ENCODE measurements at places on chromosomes 2 and 18.
A peak's percentile ranks its signal among the peaks of the same experiment; 100 is the strongest.

DNA sequence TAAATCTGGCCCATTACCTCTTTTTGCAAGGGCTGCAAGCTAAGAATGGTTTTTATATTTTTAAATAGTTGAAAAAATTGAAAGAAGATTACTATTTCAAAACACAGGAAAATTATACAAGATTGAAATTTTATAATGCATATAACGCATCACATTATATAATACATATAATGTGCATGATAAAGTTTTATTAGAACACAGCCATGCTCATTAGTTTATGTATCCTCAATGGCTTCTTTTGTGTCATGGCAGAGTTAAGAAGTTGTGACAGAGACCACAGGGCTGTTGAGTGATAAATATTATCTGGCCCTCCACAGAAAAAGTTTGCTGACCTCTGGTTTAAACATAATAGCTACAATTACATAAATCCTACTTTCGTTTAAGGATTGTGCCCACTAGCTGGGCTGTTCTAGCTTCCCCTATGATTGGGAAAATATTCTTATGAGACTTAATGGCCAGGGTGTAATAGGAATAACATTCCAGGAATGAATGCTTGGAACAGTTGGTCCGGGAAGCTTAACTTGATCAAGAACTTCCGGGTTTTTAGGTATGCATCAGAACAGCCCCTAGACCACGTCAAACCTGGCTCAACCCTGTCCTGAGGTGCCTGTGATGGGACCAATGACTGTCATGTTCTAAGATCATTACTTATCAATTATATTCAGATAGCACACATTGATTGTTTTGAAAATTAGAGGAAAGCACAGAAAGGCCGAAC, 98.7 kb upstream of the LPIN2 start:
- no peak for DNase-seq

DNA sequence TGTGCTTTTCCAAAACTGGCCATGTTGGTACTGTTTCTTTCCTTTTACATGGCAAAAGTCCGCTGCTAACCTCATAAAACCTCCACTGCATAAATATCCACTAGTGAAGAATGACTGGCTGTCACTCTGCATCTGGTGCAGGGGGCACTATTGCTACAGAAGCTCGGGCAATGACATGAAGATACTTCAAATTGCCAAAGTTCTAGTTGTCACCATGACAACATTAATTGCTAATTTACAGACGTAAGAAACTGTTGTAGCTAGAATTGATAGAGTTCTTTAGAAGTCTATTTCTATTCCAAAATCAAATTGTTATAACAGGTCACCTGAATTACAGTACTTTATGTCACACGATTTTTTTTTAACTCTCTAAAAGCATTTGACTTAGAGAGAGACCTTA, 845 bp downstream of the CFAP210 start:
- DNase-seq: no peak

- no peak for DNase-seq
These were observed 99.3 kb downstream of the COPS8 start for GRCh38 chr2:237184919-237185552.

- peak; percentile 39 for DNase-seq
These were observed 10.8 kb upstream of the ERMN start for GRCh38 chr2:157336137-157337010.

- no peak for DNase-seq
These were observed 62.8 kb upstream of the SP3 start for GRCh38 chr2:174027956-174028355.

GRCh38 chr2:220281771-220282170, 654.3 kb downstream of the SLC4A3 start:
- DNase-seq: no peak

GRCh38 chr2:51825823-51826222, 793.9 kb upstream of the NRXN1 start:
- DNase-seq: no peak

DNA sequence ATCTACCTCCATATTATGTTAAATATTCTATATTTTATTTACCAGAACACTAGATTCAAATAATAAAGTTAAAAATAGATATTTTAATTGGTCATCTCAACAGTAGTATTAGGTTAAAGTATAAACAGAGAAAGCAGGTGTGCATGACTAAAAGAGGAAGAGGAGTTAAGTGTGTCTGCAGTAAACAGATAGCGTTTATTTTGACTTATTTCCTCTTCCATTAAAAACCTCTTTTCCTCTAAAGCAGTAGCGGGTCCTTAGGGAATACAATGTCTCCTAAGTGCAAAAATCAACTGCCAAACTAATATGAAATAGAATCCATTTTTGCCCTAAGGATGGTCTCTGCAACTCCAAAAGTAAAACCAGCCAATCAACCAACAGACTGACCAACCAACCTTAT, 27.7 kb downstream of the EIF2AK3 start:
- DNase-seq: no peak

DNA sequence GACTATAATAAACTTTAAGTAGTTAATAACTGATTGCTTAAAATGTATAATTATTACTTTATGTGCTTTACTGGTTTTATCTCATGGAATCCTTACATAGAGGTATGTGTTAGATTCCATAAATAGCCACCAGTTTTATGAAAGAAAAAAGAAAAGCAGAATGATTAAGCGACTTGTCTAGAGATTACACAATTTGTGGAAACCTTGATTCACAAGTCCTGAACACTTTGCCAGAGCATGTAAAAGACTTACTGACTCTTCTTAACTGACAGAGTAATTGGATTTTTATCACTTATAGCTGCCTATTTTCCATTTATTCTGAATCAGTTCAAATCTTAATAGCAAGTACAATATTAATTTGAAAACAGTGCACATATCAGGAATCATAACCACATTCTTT, 448.7 kb upstream of the NETO1 start:
- no peak for DNase-seq

GRCh38 chr2:43276962-43277391, 50.6 kb upstream of the ZFP36L2 start:
- DNase-seq: no peak
